ENCODE measurements at places on chromosomes 7 and 10.

DNA sequence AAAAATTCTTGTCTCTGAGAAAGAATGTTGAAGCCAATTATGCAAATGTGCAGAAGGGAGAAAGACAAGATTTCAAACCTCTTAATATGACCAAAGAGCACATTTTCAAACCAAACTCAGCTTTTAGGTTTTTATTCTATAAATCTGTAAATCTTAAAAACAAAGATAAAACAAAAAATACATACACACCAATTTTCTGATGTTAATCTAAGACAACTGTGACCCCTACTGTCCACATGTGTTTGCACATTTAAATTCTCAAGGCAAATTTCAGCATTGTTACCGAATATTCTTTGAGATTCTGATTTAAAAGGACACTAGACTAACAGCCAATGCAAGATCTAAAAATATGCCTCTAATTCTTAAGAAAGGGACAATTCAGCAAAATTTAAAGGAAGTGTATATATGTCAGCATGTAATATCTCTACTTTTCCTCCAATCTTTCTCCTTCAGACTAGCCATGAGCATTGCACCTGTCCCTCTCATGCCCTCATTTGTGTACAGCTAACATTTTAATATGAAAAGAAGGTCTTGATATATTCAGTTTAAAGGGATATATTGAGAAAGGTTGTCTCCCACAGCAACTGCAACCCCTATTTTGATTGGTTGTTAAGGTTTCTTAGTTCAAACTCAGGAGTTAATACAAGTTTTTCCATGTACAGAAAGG, 417.9 kb downstream of the IPMK start:
- DNase-seq = no peak

- no peak for DNase-seq
Observed at GRCh38 chr10:16653224-16653623, 131.5 kb upstream of the C1QL3 start.

DNA sequence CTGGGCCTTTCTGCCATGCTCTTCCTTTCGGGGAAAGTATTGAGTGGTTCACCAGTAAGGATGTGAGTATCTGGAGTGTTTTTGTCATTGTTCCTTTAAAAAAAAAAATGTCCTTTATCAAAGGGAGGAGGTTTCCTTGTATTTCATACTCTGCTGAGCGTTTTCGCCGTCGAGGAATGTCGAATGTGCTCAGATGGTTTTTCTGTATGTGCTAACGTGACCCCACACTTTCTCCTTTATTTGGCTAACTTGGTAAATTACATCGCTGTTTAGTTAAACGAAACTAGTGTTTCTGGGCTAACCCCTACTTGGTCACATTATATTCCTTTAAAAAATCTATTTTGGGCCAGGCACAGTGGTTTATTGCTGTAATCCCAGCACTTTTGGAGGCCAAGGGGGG, 45.9 kb downstream of the INPP5A start:
- DNase-seq = no peak

DNA sequence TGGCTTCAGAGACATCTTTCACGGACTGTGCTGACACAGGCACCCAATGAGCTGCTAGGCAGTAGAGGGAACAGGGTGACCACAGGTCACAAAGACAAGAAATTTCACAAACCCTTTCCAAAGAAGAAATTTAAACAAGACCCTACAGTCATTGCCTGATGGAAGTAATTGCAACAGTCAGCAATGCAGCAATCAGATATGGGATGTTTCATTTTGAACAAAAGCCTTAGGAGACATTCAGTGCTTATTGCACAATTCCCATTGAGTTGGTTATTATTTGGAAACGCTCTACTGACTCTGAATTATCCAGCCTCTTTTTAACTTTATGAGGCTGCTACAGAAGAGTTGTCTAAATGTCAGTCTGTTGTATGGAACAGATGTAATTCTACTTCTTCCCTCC, 85.5 kb downstream of the ETV1 start:
- DNase-seq = no peak

DNA sequence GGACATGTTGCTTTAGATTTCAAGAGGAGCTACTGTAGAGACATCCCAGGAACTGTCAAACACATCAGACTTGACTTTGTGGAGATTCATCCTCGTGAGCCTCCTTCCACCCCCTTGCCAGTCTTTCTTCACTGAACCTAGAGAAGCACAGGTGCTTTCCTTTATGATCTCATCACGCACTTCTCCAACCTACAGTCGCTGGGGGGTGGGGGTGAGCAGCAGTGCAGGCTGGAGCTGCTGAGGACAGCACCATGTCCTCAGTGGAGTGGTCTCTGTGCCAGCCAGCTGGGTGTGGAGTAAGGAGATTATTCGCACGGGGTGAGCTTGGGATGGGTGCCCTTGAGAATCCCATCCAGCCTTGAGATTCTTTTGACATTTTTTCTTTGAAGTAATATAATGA, 88.1 kb downstream of the VOPP1 start:
- DNase-seq = no peak

- DNase-seq = no peak
Observed at GRCh38 chr10:5587151-5588079, 62.7 kb downstream of the CALML3 start.

GRCh38 chr7:79304711-79305110, 148.8 kb downstream of the MAGI2 start:
- DNase-seq = no peak

DNA sequence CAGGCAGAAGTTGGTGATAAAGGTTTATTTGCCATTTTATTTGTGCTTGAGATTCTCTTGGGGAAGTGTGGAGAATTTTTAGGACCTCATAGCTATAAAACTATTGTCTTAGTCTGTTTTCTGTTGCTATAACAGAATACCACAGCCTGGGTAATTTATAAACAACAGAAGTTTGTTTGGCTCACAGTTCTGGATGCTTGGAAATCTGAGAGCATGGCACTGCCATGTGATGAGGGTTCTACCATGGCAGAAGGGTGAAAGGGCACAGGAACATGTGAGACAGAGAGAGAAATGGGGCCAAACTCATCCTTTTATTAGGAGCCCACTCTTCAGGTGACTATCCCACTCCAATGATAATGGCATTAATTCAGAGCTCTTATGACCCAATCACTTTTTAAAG, 12.3 kb downstream of the SUN3 start:
- no peak for DNase-seq

Data from activated naive CD4-positive, alpha-beta T cell (primary cell).